Activated CD4-positive, alpha-beta T cell treated with anti-CD3 and anti-CD28 coated beads for 36 hours (primary cell): ENCODE measurements at places on chromosomes 13 and 19. TPM values are rescaled to one million over a fixed set of nuclear protein-coding genes. Genes with fewer than 3 reads are reported as not detected.

GRCh38 chr19:1133471-1133929 is 29.7 kb downstream of the GPX4 start:
- H3K27me3 ChIP-seq = no peaks in the 10 kb centered on the region
- peak overlapping the region; percentile 96 for H3K27ac ChIP-seq
- peak overlapping the region; percentile 91 for H3K4me3 ChIP-seq
- peaks cover 37% of the 10 kb centered on the region for H3K4me1 ChIP-seq
- DNase-seq = peak; percentile 93

Gene PEAK3
- total RNA-seq = not detected

DNA sequence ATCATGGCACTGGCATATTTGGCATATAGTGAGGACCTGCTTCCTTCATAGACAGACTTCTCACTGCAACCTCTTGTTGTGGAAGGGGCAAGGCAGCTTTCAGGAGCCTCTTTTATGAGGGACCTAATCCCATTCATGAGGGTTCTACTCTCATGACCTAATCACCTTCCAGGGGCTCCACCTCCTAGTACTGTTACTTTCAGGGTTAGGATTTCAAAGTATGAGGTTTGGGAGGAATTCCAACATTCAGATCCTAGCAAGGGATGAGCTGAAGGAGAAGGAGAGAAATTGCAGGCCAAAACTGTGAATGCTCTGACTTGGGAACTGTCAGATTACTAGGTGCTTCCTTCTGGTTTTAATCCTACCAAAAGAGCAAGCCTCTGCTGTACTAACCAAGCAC is 87.8 kb downstream of the LMO7 start:
- peaks cover 7% of the 10 kb centered on the region for H3K36me3 ChIP-seq
- H3K4me3 ChIP-seq = no peak overlapping the region
- no peaks in the 10 kb centered on the region for H3K4me1 ChIP-seq

Gene DMPK
- total RNA-seq = 19.4 TPM

GRCh38 chr19:47494211-47494547 is 10.2 kb upstream of the KPTN start:
- DNase-seq = no peak
- H3K27me3 ChIP-seq = no peaks in the 10 kb centered on the region
- peaks cover 11% of the 10 kb centered on the region for H3K36me3 ChIP-seq
- H3K4me3 ChIP-seq = no peak overlapping the region
- H3K4me1 ChIP-seq = no peaks in the 10 kb centered on the region
- no peak overlapping the region for H3K27ac ChIP-seq
